Parietal lobe (tissue), 2 donors: ENCODE measurements at places on chromosomes 13 and 19. TPM values are rescaled to one million over a fixed set of nuclear protein-coding genes. Genes with fewer than 3 reads are reported as not detected.

The OR10H1 gene
- total RNA-seq, result not detected

The MCEMP1 gene
- not detected for total RNA-seq

The TEAD2 gene
- 9.4 TPM for total RNA-seq

The APOC4 gene
- total RNA-seq, result not detected

The BEST2 gene
- total RNA-seq, result not detected

The MUC16 gene
- total RNA-seq, result not detected
